ENCODE measurements at places on chromosomes 5 and 9.

- DNase-seq: peak; percentile 12
Observed at GRCh38 chr5:169805527-169805934, 168.5 kb downstream of the DOCK2 start.

DNA sequence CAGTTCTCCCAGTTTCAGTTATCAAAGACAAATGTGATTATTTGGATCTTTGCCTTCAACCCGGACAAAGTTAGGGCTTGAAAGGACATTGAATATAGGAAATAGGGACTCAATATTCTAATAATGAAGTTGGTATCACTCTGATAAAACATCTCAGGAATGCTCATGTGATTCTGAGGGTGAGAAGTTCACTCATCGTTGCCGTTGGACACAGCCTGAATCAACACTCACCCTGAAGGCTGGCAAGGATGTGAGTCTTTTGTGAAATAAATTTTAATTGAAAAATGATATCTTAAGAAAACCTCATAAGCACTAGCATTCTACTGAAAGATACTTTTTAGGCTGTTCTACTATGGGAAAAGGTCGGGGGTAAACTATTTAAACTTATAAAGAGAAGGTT, 44.8 kb upstream of the C9orf72 start:
- no peak for DNase-seq

DNA sequence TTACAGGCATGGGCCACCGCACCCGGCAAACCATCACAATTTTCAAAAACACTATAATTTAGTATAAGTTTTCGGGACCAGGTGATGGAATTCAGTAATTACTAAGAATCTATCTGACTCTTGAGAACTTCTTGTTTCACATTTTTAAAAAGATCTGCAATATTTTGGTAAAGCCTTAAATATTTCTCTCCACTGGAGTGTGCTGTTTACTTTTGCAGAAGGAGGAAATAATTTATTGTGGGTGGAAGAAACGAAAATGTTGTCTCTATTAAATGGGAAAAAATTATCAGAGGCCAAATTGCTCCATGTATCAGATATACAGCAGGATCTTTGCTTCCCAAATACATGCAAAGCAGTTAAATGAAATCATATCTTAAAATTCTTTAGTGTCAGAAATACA, 566.8 kb upstream of the CYLC2 start:
- DNase-seq: no peak

DNA sequence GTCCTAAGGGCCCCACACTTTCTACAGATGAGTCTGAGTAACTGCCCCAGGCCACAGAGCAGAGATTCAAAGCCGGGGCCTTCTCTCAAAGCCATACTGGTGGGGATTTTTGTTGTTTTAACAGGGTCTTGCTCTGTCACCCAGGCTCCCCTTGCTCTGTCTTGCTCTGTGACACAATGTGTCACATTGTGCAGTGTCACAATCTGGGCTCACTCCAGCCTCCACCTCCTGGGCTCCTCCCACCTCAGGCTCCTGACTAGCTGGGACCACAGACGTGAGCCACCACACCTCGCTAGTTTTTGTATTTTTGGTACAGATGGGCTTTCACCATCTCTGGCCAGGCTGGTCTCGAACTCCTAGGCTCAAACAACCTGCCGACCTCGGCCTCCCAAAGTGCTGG, 8.6 kb downstream of the AGPAT2 start:
- no peak for DNase-seq

DNA sequence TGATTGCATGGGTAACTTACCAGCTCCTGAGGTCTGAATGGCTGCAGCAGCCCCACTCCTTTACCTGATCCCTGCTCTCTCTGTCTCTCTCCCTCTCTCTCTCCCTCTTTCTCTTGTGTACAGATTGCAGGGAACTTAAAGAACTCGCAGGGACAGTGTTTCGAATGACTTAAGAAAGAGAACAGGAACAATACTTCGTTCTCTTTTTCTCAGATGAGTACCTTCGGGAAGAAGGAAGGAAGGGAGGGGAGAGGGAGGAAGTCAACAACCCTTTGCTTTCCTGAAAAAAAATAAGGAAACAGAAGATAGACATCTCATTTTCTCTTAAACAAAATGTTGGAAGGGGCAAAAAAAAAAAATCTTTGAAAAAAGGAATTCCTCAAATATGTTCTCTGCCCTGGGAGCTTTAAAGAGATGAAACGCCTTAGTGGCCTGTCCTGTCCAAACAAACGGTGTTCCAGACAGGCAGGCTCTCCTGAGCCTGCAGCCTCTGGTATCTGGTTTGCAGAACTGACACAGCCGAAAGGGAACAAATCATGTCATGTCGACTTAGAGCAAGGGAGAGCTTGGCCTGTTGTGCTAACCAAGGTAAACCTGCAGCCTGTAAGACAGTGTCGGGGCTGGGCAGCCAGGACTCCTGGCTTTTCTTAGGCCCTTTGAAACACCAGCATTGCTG, at the start of gene ZNF366:
ZNF366 (minus strand) TSS at position 180 of the 676 bp plus-strand sequence. CDS start 45,914 bp downstream, outside the sequence.
- DNase-seq: no peak
